ENCODE measurements at places on chromosomes 3 and 15.
A peak's percentile ranks its signal among the peaks of the same experiment; 100 is the strongest.

DNA sequence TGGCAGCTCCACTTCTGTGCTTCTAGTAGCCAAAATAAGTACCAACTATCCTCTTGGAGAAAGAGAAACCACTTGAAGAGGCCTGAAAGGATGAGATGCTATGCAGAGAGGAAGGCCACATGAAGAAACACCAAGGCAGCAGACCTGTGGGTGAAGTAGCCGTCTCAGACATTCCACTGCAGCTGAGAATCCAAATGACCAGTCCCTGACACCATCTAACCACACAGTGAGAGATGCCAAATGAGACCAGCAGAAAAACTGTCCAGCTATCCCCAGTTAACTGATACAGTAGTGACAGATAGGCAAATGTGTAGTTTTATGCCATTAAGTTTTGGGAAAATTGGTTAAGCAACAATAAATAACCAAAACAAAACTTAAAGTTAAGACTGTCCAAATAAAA is 47.9 kb upstream of the ZSCAN2 start:
- DNase-seq: no peak

- no peak for DNase-seq
These were observed 195.9 kb upstream of the ICE2 start for GRCh38 chr15:60674704-60675395.

GRCh38 chr3:20909511-20909910 is 723.5 kb upstream of the SGO1 start:
- DNase-seq: no peak

GRCh38 chr3:119148493-119149180 is 2.7 kb downstream of the TEX55 start:
- DNase-seq: no peak

DNA sequence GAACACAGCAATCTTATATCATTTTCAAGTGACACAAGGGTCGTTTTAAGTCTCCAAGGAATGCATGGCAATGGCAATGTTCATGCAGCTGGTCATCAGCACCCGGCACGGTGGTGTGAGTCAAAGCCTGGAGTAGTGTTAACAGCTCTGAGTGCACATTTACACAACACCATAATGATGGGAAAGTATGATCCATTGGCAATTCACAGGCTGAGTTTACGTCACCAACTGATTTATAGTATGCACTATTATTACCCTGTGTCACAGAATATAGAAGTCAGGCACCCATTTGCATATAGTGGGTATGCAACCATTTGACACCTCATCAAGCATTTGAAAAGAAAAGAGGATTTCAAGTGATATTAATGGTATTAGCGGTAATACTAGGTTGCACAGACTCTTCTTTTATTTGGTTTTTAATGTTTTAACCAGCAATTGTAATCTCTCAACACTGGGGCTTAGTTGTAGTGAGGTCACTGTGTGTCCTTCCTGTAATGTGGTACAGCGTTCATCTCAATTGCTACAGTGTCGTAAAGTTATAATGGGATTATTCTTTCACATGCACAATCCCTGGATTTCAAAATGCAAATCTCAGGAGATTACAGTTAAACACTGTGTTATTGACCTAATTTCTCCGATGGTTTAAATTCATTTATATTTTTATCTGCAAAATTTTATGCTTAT is 113.8 kb downstream of the C3orf38 start:
- no peak for DNase-seq

- DNase-seq: no peak
These were observed 60.4 kb upstream of the CHD2 start for GRCh38 chr15:92839696-92840095.

DNA sequence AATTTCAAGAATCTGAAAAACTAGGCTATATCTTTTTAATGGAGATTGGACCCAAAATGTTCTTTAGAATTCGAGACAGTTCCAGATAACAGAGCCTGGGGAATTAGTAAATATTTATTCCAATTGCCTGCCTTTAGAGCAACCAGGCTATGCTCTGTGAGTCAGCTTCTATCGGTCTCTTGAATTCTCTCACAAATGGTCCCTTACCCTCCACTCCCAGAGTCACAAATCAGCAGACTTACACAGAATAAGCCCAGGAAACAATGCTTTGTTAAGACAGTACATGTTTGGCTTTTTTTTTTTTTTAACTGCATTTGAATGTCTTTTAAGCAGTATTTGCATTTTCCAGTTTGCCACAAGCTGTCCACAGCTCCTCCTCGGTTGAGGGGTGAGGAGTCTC is 460.7 kb upstream of the CBLB start:
- DNase-seq: no peak

DNA sequence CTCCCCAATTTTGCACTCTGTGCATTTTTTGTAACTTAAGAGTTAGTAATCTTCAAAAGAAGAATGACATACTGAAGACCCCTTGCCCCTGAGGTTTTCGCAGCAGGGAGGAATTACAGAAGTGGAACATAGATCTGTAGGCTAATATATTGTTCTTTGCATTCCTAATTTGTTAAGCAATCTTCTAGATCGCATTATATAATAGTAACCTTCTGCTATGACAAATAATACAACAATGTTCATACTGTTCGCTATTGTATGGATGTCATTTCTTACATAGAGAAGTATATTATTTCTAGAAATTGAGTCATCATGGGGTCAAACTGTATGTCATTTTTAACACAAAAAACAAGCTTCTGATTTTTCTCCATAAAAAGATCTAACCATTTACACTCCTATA is 95.8 kb upstream of the TGFBR2 start:
- DNase-seq: no peak

GRCh38 chr15:87225436-87225835 is 1031.1 kb downstream of the NTRK3 start:
- no peak for DNase-seq

DNA sequence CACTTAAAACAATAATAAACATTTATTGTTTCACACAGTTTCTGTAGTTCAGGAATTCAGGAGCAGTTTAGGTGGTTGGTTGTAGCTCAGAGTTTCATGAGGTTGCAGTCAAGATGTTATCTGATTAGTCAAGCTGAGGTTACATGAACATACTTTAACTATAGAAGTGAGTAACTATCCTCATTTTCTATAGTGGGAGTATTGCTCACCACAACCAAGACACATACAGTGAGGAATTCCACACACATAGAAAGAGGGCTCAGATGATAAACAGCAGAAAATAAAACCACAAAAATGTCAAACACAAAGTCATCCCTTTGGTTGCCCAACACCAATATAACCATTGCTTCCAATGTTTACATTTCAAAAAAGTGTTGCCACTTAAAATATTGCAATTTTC is 13.6 kb downstream of the SCN11A start:
- no peak for DNase-seq

DNA sequence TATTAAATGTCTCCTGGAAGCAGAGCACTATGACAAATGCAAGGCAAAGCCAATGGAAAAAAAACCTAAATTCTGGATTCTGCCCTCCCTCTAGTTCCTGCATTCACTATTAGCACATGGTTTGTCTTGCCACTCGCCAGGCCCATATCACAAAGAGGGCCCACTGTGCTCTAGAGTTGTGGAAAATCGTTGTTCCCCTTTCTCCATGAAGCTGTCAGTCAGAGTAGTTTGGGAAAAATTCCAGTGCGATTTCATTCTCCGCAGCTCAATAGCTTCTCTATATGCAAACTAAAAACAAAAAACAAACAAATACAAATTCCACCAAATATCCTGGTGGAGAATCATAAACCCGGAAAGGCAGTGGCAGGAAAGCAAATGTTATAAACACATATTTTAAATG is 77.3 kb downstream of the RORA start:
- DNase-seq: no peak

DNA sequence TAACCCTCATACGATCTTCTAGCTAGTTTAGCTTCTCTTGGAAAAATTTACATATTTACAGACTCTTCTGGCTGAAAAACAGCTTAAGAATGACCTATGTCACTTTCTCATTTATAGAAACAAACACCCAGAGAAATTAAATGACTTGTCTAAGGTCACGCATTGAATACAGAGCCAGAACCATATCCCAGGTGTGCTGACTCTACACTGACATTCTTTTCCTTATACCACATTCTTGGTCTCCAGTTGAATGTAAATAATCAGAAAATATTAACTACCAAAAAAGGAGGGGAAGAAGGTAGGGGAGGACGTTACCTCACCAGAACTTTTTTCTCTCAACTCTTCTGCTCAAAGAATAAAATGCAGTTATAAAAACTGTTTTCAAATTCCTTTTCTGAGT is 95.0 kb downstream of the THRB start:
- no peak for DNase-seq

DNA sequence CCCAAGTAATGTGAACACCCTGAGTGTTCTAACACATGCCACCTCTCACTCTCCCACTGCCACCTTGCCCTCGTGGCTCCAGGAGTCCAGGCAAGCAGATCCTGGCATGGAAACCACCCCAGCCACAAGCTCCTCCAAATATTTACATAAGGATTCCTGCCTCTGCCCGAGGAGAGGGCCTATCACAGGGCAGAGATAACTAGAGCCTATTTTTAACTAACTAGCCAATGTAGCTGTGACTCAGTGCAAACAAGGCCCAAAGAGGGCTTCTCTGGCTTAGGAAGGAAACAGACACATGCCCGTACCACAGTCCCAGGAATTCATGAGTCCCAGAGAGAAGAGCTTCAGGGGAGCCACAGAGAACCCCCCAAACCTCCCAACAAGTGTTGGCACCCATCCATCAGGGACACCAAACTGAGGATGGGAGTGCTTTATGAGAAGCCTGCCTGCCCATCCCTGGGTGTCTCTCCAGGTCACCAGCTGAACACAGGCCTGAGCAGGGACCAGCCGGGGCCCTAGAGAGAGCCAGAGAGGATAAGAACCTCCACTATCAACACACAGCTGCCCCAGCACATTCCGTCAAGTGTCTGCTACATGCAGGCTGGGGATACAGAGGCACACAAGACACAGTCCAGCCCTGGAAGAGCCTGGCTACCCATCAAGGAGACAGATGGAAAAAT is 9.2 kb downstream of the FYCO1 start:
- no peak for DNase-seq

GRCh38 chr15:71647487-71647808 is 162.9 kb upstream of the NR2E3 start:
- DNase-seq: no peak

DNA sequence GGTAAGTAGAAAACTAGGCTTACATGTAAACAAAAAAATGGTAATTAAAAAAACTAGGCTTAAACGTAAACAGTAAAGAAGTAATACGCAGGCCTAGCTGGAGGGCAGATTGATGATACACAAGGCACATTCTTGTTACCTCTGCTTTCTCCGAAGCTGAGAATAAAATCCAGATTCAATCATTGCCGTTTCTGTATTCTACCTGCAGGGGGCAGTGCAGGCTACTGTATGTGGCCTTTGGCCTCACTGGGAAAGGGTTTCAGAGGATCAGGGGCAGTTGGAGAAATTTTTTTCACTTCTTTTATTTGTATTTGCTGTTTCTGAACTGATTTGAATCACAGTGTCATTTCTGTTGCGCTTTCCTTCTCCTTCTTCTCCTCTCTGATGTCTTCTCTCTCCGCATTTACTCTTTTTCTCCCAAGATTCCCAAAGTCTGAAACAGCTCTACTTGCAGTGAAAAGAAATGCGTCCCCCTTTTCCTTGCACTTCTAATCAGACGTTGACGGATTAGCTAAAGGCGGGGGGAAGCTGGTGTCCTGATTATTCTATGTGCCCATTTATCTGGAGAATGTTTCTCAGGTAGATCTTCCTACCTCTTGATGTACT is 67.1 kb upstream of the MCTP2 start:
- peak; percentile 47 for DNase-seq

GRCh38 chr3:157447026-157447694 is 10.5 kb downstream of the PTX3 start:
- DNase-seq: peak; percentile 87

DNA sequence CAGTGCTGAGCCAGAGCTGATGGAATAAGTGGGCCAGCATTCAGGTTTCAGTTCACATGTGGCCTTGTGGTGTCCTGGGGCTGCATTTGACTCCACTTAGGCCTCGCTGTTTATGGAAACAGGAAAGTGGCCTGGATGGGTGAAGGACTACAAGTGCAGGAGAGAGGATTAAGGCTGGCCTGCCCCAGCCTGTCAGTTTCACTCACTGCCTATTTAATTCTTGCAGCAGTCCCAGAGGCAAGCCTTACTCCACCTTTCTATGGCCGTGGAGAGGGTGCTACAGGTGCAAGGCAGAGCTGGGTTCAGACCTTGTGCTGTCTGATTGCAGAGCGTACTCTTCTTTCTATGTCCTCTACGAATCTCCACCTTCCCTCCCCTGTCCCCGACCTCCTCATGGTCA is 37.7 kb downstream of the ABHD17C start:
- no peak for DNase-seq

DNA sequence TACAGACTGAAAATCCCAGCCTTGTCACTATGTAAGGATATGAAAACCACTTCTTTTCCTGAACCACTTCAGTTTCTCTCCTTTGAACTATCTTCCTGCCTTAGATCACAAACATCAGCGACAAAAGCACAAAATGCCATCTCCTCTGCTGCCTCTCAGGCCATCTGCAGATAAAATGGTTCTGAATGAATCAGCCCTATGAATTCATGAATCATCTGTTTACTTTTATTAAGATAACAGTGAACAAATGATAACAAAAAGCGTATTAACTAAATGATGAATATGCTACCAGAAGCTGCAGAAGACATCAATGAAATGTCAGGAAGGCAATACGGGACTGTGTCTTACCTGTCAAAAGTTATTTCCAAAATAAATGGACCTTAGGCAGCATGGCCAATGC is 928.1 kb downstream of the ROBO1 start:
- no peak for DNase-seq

DNA sequence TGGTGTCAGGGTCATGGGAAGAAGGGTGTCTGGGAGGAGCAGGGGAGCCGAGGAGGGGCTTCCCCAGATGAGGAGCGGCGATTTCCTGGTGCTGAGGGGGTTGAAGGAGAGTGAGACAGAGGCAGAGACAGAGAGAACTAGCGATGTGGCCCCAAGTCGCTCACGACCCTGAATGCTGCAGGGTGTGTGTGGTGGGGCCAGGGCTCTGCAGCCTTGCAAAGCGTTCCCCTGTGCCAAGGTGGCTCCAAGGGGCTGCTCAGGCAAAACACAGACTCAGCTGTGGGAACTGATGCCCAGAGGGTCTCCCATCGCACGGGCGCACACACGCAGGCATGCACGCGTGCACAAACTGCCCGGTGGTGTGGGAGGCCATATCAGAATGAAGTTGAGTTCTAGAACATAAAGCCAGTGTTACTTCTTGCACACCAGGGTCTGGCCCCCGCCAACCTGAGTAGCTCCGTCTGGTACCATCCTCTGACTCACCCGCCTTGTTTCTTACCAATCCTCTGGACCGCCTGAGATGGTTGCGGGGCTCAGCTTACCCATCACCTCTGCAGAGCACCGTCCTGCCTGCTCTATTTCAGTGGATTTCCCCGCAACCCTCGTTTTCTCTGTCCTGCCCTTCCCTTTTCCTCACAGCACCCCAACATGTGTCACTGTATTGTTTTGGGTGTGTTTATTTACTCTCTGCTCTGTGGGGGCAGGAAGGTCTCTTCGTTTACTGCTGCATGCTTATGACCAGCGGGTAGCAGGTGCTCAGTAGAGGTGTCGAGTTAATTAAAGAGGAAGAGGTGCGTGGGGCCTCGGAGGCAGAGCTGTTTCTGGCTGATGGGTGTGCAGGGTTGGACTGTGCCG is 4.5 kb downstream of the MELTF start:
- DNase-seq: no peak

- no peak for DNase-seq
These were observed 13.3 kb downstream of the CLK3 start for GRCh38 chr15:74628949-74629348.
